ENCODE measurements at places on chromosomes 2 and 18.

DNA sequence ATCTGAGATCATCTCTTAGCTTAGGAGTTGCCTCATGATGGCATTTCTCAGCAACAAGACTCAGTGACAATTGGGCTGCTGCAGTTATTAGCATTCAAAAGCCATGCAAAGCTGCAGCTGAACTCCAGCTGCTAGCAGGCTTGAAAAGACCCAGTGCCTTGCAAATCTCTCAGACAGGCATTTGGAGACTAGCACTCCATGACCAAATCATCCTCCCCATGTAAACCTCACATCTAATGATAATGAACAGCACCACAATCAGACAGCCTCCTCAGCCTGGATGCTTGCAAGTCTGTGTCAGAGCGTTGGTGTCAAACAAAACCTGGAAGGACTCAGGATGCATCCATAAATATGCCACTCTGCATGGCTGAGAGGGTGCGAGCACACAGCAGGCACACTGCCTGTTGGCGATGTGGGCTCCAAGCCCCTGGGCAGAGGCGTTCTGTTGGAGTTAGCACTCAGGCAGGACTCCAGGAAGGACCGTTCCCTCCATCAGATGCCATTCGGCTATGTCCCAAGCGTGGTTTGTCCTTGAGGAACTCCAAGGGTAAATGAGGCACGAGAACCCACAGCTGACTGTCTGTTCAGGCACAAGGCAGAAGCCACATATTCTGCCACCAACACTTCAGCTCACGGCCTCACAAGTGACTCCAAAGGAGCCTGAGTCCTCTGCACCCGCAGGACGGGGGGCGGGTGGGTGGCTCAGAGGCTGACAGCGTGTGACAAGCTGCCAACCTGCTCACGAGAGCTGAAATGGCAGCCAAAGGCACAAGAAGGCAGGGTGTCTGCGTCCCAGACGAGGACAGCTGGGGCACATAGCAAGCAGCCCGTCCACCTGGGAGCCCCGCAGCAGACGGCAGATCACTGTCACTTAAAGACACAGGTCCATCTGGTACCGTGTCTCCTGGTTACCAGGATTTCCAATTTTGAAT lies 183.8 kb downstream of the MYT1L start:
- no peak for DNase-seq

GRCh38 chr2:233414777-233415570 lies 60.7 kb downstream of the DGKD start:
- no peak for DNase-seq

DNA sequence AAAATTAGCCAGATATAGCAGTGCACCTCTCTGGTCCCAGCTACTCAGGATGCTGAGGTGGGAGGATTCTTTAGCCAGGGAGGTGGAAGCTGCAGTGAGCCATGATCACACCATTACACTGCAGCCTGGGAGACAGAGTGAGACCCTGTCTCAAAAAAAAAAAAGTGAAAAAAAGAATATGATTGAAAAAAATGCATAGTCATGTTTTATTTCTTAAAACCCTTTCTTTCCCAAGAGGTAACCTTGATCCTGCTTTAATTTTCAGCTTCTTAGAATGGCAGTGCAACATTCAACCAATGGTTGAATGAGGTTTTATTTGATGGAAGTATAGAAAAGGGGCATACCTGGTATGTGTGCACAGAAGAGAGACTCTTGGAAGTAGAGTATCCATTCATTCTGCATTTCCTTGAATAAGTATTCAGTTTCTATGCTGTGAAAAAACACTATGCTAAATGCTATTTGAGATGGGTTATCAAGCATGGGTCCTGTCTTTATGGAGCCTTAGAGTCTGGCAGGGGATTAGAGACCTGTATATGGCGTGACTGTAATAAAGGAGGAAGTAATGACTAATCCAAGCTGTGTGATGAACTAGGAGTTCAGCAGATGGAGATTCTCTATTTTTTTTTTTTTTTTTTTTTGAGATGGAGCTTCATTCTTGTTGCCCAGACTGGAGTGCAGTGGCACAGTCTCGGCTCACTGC lies 146.3 kb downstream of the WDSUB1 start:
- DNase-seq, result no peak

GRCh38 chr2:167646557-167646956 lies 600.8 kb downstream of the STK39 start:
- DNase-seq, result no peak

- no peak for DNase-seq
Measured at GRCh38 chr18:24381126-24381525, 16.5 kb downstream of the OSBPL1A start.

DNA sequence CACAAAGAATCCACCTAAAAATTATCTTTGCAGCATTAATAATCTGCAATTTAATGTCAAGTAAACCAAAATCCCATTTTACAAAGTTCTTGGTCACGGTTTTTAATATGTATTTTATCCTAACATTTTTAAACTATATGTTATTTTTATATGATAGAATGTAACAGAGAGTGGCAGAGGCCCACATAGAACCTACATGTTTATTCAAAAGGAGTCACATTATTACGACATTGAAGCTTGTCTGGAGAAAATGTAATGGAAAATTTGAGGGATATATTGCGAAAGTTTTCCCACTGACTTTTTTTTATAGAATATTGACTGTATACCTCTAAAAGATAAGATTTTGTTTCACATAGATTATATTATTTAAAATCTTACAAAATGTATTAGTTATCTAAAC lies 89.7 kb upstream of the COL3A1 start:
- DNase-seq, result no peak

GRCh38 chr2:23323198-23323916 lies 61.6 kb upstream of the KLHL29 start:
- no peak for DNase-seq

- no peak for DNase-seq
Measured at GRCh38 chr2:151891566-151892194, 63.5 kb upstream of the ARL5A start.

DNA sequence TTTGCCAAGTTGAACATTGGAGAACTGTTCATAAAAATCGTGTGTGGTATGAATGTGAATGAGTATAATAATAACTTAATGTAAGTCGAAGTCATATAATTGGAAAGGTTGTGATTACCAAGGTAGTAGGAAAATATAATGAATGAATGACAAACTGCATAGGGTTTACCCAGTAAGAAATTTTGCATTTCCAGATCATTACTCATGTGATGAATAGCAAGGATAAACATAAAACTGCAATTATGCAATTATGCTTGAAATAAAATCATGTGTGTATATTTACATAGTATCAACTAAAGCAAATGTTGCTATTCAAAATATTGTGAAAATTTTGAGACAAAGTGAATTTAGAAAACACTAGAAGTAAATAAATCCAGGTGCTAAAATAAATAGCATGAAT lies 1108.7 kb upstream of the TMEFF2 start:
- DNase-seq, result no peak

DNA sequence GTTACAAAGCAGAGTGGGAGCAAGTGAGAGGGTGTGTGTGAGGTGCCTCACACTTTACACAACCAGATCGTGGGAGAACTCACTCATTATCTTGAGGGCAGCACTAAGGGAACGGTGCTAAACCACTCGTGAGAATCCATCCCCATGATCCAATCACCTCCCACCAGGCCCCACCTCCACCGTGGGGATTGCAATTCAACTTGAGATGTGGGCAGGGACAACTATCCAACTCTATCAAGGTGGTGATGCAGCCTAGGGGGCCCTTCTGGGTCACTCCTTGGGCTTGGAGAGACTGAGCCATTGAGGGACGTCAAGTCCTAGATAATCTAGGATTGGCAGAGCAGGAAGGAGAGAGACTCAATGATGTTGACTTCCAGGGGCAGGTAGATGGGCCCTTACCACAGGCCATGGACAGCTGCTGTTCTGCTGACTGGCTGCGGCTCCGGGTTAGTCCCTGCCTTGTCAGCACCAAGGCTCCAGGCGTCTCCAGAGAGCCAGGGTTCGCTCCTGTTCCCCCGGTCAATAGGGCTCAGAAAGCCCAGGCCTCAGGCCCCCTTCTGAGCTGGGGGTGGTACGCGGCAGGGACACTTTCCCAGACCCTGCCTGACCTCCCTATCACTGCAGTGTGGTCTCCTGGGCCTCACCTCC lies 193.2 kb upstream of the HS6ST1 start:
- no peak for DNase-seq

GRCh38 chr2:74387346-74387745 lies 7.2 kb upstream of the DCTN1 start:
- no peak for DNase-seq

DNA sequence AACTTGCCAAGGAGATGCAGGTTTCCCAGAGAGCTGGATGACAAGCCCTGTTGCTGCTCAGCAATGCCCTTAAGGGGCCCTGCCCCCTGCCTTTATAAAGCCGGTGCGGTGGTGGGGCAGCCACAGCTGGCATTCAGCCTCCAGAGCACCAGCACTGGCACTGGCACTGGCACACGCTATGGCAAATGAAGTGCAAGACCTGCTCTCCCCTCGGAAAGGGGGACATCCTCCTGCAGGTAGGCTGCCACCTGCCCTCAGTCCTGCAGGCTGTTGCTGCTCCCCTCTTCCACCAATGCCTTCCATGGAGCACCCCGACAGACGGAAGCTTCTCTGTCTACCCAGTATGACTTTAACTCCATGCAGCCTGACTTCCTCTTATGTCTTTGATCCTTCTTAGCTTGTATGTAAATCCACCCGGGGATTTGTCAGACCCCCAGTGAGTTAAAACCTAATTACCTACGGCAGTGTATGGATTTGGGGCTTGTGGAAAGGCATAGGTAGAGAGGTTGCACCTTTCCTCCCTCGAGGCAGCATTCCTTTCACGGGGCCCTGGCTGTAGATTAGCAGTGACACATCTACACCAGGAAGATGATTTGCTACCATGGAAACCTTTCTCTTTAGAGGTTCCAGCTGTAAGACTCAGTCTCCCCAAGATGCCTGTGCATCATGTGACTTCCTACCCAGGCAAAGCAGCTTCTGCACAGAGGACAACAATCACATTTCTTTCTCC lies at the start of gene DAPL1:
DAPL1 (plus strand) TSS at position 123 of the 730 bp plus-strand sequence; CDS start at position 179, 56 bp downstream.
- DNase-seq, result no peak

- DNase-seq, result peak; percentile 80
Measured at GRCh38 chr18:63949068-63949737, at the start of gene HMSD. Gene HMSD, plus strand, starts transcription at chr18:63949301. Its CDS starts 4,155 bp downstream, at chr18:63953456.

- no peak for DNase-seq
Measured at GRCh38 chr2:165313509-165313908, 74.3 kb downstream of the SCN2A start.

- no peak for DNase-seq
Measured at GRCh38 chr2:239826786-239827522, 198.2 kb downstream of the NDUFA10 start.

DNA sequence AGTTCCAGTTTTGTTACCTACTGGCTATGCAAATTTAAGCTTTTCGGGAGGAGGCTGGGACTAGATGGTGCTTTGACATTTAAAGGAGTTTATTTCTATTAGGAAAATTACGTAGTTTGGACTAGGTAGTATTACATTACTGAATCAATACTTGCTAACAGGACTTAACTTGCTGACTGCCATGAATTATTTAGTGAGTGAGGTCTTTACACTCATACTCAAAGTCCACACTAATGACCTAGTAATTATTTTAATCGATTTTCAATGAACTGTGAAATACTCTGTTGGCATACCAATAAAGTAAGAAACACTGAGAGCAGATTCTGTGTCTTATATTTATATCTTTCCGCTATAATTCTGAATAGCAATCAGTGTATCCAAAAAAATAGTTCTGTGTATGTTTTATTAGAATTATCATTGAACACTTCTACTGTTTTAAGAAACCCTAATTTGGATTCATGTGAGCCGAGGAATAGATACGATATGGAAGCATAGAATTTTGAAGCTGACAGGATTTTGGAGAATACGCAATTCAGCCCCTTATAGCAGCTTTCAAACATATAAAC lies 55.0 kb downstream of the CHST9 start:
- DNase-seq, result no peak

- DNase-seq, result no peak
Measured at GRCh38 chr18:63223837-63224236, 95.7 kb downstream of the BCL2 start.

- DNase-seq, result no peak
Measured at GRCh38 chr2:206096876-206097275, 10.9 kb upstream of the INO80D start.

GRCh38 chr2:26214759-26215158 lies 29.7 kb downstream of the HADHA start:
- no peak for DNase-seq

GRCh38 chr18:31736630-31737029 lies 24.1 kb downstream of the SLC25A52 start:
- peak; percentile 25 for DNase-seq

- DNase-seq, result no peak
Measured at GRCh38 chr2:24892928-24893327, 27.1 kb downstream of the ADCY3 start.

GRCh38 chr2:170204298-170204951 lies 26.5 kb downstream of the MYO3B start:
- DNase-seq, result no peak

GRCh38 chr18:413233-413632 lies 87.3 kb downstream of the COLEC12 start:
- DNase-seq, result no peak

- no peak for DNase-seq
Measured at GRCh38 chr2:236583621-236584203, 14.1 kb downstream of the ACKR3 start.

DNA sequence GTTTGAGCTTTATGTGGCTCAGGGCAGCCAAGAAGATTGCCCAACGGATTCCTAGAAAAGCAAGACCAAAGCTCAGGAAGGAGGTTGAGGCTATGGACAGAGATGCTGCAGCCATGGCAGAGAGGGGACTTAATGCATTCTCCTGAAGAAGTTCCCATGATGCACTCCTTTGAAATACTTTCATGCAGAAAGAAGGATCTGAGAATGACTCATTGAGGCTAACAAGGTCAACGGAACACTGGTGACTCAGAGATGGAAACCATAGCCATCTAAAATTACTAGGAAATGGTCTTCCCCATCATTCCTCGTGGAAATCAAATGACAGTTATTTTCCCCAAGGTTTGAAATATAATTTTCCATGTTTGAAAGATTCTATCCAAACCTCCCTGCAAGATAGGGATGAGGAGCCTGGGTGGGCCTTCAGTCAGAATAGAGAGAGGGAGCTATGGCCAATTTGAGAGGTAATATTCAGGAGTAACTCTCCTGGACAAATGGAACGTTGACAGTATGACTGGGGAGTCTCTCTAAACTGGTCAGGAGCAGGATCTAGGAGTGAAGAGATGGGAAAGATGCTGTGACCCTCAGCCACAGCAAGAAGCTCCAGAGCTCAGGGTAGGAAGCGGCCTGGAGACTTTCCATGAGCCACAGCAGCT lies 63.0 kb downstream of the REEP1 start:
- peak; percentile 57 for DNase-seq

- no peak for DNase-seq
Measured at GRCh38 chr2:18050001-18050400, 171.5 kb downstream of the KCNS3 start.

GRCh38 chr2:238513346-238513745 lies 86.6 kb downstream of the ASB1 start:
- peak; percentile 60 for DNase-seq

All from GM20000 (cell line).